Right renal pelvis (tissue), 4 donors: ENCODE measurements at places on chromosomes 5 and 9.

- DNase-seq = no peak
Measured at GRCh38 chr5:34412736-34413135, 243.4 kb upstream of the RAI14 start.

GRCh38 chr5:44809215-44809955, 638 bp downstream of the MRPS30 start:
- peak; percentile 41 for DNase-seq

DNA sequence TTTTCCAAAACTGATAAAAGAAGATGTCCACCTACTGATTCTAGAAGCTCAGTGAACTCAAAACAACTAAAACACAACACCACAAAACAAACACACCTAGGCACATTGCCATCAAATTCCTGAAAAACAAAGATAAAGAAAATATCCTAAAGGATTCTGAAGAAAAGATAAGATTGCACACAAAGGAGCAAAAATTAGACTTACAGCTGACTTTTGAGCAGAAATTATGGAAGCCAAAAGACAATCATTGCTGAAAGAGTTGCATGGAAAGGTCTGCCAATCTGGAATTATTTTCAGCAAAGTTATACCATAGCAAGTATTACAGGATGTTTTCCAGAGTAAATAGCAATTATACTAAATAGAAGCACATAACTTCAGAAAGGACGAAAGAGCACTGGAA, 128.2 kb upstream of the IRX2 start:
- DNase-seq = no peak

DNA sequence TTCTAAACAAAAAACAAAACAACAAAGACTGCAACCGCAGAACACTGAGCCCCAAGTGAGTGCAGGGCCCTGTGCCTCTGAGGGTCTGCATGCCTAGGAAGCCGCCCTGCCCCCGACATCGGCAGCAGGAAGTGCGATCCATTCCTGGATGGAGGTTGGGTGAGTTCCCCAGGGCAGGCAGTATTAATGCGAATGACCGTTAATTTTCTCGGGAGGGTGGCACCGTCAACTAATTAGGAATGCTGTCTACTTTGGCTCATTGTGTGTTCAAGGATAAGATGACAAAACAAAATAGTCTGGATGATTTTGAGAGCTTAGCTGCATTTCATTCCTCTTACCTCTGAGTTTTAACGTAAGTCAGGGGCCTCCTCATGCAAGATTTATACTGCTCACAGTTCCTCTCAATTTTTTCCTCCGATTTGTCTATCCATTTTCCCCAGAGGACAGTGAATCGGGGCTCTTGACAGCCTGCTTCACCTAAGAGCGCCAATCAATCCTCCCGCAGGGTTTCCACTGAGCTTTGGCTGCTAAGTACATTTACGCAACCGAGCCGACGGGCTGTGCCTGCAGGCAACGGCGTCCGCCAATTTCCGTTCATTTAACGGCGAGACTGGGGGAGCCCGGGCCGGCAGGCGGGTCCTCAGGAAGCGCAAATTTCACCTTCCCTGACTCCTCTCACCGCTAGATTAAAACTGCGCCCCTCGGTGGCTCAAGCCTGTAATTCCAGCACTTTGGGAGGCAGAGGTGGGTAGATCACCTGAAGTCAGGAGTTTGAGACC, 2.9 kb upstream of the NXNL2 start:
- DNase-seq = no peak
